Stomach (tissue), 19 donors: ENCODE measurements at places on chromosomes 13 and 19.

GRCh38 chr19:46639358-46640182 is 3.6 kb upstream of the GNG8 start:
- DNase-seq, result peak; percentile 95

- no peak for DNase-seq
Observed at GRCh38 chr13:37615276-37615675, 16.7 kb upstream of the POSTN start.

DNA sequence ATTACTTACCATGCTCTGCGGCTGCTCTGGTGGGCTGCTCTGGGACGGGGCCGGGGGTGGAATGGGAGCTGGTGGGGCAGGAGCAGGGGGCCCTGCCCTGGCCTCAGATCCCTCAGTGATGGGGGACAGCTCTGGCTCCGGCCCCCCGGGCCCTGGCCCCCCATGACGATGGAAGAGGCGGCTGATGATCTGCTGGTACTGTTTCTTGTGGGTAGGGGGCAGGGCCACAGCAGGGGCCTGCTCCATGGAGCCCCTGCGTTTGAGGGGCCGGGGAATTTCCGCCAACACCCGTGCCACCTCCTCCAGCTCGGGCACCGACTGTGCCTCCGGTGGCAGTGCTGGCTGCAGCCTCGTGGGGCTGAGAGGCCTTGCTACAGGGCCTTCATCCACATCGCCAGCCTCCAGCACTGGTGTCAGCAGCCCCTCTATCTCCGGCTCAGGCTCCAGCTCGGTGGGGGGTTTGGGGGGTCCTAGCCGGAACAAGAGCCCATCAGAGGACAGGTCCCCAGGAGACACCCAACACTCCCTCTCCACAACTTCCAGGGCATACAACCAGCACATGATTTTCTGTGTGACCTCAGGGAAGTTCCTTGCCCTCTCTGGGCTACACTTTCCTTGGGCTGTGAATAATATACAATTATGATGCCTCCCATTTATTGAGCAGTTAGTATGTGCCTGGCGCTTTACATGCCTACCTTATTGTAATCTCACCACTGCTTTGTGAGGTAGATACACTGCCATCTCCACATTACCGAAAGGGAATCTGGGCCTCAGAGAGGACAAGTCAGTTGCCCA is 12.8 kb downstream of the PPP1R13L start:
- no peak for DNase-seq

DNA sequence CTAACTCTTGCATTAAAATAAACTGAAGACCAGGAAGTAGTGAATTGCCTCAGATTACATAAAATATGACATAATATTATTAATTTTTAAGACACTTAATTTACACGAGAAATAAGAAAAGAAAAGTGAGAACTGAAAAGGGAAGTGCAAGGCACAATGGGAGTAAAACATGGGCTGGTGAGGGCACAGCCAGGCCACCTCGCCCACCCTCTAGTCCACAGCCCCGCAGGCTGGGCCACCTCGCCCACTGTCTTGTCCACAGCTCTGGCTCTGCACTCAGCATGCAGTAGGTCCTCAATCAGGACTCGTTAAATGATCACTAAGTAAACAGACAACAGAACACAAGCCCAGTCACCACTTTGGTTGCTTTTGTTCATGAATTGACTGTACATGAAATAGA is 67.8 kb upstream of the ARHGEF7 start:
- DNase-seq, result no peak

- DNase-seq, result no peak
Observed at GRCh38 chr19:38475176-38475575, 41.7 kb downstream of the RYR1 start.

GRCh38 chr19:35774274-35775045 is 904 bp upstream of the ARHGAP33 start:
- DNase-seq, result no peak

GRCh38 chr13:29943686-29944085 is 93.3 kb upstream of the UBL3 start:
- no peak for DNase-seq

GRCh38 chr13:29471551-29471950 is 123.9 kb downstream of the SLC7A1 start:
- DNase-seq, result no peak

DNA sequence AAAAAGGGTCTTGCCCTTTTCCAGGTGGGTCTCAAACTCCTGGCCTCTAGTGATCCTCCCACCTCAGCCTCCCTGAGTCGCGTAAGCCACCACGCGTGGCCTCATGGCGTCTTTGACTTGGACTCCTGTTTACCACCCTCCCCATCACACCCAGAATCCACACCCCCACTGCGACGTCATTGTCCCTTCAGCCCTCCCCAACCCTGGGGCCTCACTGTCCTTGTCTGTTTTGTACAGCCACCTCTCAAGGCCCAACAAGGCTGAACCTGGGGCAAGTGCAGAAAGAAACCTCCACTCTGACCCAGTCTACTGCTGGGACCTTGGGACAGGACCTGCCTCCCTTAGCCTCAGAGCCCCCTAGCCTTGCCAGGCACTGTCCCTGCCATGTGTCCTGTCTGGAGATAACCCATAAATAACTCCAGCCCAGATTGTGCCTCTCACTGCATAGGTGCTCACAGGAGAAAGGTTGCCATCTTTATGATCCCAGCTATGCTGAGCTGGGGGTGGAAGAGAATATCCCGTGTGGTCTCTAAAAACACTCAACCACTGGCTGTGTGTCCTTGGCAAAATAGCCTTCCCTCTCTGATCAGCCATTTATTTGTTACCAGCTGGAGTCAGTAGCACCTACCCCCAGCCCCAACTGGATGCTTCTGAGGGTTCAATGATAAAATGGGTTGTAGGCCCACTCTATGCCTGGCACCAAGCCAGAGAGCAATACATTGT is 1.8 kb upstream of the IFI30 start:
- no peak for DNase-seq

GRCh38 chr19:13729859-13730258 is 34.5 kb upstream of the MRI1 start:
- DNase-seq, result no peak

DNA sequence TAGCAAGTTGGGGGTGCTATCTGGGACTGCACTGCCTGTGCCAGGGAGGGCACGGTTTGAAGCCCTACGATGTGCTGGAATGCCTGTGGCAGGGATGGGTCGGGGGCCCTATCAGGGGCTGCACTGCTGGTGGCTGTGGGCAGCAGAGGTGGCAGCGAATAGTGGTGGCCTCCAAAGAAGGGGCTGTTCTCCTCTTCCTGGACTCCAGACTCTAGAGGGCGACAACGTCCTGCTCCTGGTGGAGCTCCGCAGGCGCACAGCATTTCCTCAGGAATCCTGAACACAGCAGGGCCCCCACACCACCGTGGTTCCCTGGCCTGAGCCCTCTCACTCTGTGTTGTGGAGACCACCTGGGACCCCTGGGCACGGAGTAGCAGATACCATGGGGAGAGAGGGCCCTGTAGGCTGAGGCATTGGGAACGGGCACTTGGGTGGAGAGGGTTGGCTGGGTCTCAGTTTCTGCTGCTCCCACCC is 145.6 kb downstream of the TNFRSF19 start:
- peak; percentile 60 for DNase-seq

DNA sequence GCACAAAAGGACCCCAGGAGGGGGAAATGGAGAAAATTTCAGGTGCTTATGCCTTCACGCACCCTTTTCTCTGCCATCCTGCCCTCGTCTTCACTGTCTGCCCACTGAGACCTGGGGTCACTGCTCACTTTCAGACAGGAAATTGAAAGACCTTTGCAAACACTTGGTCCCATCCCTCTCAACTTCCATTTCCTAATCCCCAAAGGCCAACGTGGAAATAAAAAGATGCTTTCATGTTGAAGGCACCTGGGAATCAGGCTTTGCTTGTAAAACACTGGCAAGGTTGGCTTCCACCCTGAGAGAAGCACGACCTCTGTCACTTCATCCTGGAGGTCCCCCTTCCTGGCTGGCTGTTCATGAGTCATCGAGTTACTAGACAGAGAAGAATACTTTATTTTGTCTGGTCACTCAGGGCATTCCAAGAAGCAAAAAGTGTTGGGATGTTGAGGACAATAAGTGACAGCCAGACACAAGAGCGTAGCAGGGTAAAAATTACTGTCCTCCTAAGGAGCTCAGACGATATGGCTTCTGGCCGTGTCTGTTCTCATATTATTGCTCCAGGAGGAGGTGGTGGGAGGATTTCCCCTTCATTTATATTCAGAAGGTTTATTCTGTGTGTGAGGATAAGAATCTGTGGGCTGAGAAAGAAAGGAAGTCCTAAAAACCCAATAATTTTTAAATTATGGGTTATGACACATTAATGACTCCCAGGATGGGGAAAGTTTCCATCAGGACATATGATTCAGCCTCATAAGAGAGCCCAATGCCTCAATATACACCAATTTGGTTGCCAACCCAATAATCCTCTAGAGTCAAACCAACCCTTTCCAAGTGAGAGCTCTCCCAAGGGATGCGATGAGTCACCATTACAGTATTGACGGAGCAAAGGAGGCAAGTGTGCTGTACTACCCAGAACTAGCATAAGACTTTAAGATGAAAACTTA is 409.0 kb downstream of the COG6 start:
- no peak for DNase-seq

DNA sequence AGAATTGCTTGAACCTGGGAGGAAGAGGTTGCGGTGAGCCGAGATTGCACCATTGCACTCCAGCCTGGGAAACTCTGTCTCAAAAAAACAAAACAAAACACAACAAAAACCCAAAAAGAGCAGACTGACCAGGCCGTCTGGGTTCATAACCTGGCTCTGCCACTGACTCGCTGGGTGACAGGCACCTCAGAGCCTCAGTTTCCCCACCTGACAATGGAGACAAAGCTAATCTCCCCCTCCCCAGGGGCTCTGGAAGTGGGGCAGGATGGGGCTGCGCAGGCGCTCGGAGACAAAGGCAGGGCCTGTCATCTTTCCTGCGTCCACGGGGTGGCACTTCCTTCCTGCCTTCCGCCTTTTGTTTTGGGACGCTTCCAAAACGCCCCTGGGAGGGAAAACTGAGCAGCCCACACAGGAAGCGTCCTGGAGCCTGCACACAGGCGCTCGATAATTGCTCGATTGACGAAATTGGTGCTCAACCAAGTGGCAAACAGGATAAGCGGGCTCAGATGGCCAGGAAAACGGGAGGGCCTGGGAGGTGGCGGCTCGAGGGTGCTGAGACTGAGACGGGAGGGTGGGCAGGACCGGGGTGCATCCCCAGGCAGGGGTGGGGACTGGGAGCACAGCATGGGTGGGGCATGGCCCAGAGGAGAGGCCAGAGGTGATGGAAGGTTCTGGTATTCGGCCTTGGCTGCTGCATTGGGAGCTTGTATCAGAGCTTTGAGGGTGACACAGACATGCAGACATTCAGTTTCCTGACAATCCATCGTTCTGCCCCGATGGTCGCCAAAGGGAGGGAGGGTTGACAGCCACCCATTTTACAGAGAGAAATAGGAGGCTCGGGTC is 17.8 kb downstream of the SPC24 start:
- peak; percentile 77 for DNase-seq

DNA sequence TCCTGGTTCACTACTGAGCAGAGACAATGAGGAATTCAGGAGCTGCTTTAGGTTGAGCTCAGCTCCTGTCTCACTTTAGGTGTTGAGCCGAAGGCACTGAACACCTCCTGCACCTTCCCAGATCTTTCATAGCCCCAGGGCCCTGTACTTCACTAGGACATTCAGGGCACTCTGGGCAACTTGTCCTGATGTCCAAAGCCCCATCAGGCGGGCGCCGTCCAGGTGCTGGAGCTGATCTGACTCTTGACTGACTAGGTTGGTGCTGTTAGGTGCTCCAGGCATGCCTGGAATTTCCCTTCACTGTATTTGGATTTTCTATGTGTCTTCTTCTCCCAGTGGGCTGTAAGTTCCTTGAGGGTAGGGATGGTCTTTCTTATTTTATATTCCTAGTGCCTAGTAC is 48.4 kb upstream of the CNMD start:
- DNase-seq, result no peak

- DNase-seq, result no peak
Observed at GRCh38 chr19:49125025-49125731, 5.8 kb downstream of the PPFIA3 start.

GRCh38 chr13:35723821-35724220 is 247.3 kb upstream of the MAB21L1 start:
- DNase-seq, result no peak

- no peak for DNase-seq
Observed at GRCh38 chr13:23506071-23506806, 64.0 kb upstream of the TNFRSF19 start.

DNA sequence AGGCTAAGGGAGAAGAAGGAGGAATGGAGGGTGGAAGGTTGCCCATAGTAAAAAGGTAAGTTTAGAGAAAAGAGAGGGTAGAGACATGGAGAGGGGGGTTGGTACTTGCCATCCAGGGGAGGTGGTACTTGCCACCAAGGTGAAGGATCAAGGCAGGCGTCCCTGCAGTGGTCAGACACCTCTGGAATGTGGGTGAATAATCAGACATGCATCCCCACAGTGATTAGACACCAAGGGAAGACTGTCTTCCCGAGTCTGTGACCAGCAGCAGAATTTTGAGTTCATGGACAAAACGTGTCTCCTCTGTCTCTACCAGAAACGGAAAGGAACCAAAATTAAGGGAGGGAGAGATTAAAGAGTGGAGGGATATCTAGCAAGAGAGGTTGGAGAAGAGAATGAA is 27.1 kb upstream of the IGFL1 start:
- DNase-seq, result no peak

- DNase-seq, result peak; percentile 97
Observed at GRCh38 chr19:2168619-2169424, 5.1 kb downstream of the DOT1L start.

DNA sequence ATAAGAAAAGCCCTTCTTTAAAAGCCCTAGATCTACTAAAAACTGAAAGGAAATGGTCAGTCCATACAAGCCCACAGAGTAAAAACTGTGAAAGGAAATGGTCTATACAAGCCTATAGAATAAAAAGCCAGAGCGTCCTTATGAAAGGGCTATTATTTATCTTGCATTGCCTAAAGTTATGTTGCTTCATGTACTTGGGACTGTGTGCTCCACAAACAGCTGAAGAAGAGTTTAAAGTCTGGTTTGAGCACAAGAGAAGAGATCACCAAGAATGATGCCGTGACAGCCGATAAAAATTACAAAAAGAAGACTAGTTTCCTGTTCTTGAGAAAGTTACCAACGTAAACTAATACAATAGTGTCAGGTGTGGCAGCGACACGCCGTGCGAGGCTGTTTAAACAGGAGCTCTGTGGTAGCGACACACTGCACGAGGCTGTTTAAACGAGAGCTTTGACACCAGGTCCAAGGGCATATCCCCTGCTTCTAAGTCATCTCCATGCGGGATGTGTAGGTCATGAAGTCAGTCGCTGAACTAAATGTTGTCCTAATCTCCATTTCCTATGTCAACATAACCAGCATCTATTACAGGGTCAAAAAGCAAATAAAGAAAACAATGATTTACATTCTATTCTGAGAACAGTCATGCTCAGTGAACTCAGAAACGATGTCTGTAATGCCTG is 24.9 kb downstream of the PCID2 start:
- DNase-seq, result no peak
